ENCODE measurements at places on chromosomes 13 and 19.
A peak's percentile ranks its signal among the peaks of the same experiment; 100 is the strongest.

DNA sequence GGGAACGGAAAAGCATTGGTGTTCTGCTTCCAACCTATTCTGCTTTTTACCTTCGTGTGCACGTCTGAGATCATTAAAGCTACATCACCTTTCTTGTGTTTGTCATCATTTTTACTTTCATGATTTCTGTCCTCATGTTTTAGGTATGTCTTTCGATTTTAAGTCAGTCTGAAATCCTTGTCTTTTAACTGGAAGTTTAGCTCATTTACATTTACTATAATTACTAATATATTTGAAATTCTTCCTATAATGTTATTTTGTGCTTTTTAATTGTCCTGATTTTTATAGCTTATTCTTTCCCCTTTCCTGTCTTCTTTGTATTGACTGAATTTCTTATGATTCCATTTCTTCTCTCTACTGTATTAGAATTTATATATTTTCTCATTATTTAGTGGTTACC is 19.2 kb upstream of the ASPDH start:
- no peak for DNase-seq

DNA sequence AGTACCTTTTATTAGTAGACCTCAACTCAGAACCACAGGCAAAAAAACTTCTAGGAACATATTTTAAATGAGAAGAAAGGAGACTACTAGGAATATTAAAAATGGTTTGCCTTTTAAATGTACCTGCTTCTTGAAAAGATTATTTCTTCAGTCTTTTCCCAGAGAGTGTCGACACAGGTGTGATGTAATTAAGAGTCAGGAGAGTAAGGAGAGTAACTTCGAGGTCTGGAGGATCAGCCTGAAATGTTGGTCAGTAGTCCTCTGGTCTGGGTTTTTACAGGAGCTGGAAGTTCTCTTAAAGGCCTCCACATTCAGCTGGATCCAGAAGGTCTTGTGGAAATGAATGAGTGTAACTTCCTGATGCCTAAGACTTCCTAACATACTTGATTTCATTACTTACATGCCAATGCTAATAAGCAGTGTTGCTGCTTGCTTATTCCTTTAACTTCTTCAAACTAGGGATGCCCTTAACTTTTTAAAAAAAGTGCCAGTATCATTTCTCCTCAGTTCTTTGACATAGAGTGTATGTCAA is at the start of gene KCTD4:
Gene KCTD4, minus strand, starts transcription at position 345 of the 532 bp plus-strand sequence. CDS start 6,478 bp downstream, outside the sequence.
- no peak for DNase-seq

DNA sequence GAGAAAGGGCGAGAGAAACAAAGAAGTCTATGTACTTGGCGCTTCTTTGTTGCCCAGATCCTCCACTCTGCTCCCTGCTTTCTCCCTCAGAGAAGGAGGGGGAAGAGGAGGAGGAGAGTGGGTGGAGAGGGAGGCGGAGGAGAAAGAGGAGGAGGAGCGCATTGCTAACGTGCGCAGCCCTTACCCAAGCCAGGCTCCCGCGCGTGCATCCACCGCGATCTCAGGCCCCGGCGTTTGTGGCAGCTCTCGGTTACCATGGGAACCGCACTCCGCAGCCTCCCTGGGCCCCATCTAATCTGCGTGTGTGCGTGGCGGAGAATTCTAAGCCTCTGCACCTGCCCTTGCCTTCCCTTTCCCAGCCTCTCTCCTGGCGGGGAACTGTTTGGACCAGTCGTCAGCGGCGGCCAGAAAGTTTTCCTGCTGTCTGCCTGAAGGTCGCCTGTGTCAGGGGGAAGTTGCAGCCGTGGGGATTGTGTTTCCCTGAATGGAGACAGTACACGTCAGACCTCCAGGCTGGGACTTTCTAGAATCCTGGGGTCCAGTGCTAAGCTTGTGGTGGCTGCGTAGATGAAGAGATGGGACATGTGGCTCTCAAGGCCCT is at the start of gene ERICH6B:
Gene ERICH6B, minus strand, starts transcription at position 239 of the 601 bp plus-strand sequence. CDS start 18,734 bp downstream, outside the sequence.
- DNase-seq = no peak

DNA sequence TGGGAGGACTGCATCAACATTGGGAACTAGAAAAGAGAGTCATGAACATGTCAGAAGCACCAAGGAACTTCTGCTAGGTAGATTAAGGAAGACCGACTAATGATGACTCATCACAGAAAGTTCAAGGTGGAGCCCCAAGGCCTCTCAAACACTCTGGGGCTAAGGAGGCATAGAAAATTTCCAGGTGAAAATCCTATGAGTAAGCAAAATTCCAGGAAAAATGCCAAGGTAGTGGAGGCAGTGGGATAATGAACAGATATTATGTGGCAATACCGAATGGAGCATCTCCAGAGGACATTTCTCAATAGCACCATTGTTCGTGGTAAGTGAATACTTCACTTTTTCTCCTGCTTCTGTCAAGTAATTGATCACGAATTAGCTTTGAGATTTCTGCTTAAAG is 336.5 kb downstream of the MZT1 start:
- DNase-seq = no peak

DNA sequence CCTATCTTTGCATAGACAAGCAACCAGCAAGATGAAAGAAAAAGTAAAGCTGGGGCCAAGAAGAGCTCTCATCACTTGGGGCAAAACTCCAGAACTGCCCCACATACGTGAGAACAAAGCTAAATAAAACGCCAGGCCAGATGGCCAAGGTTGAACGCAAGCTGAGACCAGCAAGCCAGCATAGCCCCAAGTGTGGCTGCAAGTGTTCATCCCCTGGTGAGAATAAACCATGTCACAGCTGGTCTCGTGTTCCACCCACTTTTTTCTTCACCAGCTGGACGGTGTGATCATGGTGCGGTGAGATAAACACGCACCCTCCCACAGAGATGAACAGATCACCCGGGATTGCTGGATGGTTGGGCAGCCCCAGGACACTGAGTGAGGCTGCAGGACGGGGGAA is 109.6 kb upstream of the CACNA1A start:
- DNase-seq = no peak

GRCh38 chr13:103931885-103932284 is 865.7 kb upstream of the SLC10A2 start:
- DNase-seq = no peak

- DNase-seq = no peak
These were observed 12.2 kb upstream of the SAMD1 start for GRCh38 chr19:14102756-14103155.

GRCh38 chr19:17775991-17776803 is 18.7 kb upstream of the B3GNT3 start:
- DNase-seq = no peak

DNA sequence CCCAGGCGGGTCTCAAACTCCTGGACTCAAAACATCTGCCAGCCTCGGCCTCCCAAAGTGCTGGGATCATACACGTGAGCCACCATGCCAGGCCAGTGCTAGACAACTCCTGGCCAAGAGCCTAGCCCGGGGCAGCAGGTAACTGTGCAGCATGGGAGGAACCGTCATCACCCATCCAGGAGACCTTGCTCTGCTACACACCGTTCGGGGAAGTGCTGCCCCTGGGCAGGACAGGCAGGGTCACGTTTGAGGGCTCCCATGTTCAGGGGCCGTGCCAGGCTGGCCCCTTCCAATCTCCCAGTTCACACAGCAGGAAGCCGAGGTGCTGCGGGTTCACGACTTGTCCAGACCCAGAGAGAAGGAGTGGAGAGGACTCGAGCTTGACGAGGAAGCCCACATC is 35.1 kb downstream of the NAXD start:
- DNase-seq = no peak

DNA sequence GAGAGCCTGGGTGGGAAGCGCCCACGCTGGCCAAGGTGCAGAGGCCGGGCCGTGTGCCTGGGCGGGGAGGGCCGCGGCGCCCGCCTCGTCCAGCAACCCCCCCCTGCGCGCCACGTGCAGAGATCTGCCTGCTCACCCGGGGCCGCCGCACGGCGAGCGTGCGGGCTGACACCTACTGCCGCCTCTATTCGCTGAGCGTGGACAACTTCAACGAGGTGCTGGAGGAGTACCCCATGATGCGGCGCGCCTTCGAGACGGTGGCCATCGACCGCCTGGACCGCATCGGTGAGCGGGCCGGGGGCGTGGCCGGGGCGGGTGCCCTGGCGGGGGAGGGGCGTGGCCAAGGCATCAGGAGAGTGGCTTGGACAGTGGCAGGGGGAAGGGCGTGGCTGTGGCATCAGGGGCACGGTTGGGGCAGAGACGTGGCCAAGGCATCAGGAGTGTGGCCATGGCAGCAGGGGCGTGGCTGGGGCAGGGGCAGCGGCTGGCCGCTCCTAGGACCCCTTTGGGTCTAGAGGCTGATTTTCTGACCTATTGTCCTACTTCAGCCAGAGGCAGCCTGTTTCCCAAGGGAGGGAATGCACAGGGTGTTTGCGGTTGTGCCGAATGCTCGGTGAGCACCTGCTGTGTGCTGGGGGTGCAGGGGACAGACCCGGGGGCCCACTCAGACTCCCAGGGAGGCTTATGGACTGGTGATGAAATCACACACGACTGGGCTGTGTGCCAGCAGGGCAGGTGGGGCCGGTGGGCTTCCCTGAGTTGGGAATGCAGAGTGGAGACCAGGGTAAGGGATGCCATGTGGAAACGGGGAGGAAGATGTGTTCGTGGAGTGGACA is 19.4 kb downstream of the POLRMT start:
- DNase-seq = no peak

DNA sequence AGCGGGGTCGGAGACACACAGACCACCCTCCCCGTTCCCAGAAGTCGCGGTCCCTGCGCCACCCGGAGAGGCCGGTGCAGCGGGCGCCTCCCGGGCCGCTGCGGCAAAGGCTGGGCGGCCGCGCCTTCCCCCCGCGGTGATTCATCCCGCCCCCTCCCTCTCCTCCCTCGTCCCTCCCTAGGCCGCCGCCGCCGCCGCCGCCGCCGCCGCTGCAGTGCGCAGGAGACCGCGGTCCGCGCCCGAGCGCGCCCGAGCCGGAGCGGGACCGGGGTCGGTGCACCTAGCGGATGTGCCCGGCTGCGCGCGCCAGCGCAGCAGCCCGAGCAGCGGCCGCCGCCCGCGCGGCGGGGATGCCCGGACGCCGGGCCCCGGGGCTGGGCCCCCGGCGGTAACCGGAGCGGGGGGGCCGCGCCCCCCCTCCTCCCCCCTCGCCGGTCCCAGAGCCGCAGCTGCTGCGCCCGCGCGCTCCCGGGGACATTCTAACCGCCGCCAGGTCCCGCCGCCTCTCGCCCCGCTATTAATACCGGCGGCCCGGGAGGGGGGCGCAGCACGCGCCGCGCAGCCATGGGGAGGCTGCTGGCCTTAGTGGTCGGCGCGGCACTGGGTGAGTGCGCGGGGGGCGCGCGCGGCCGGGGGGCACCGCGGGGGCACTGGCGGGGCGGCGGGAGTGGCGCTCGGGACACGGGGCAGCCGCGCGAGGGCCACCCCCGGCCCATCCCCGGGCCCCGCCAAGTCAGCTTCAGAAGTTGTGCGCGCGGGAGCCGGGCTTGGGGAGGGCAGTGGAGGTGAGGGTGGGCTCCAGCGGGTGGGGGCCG is at the start of gene SCN1B:
Gene SCN1B, plus strand, starts transcription at position 214 of the 815 bp plus-strand sequence. Its CDS starts 351 bp downstream, at position 565.
- DNase-seq = peak; percentile 66

GRCh38 chr13:78689011-78689410 is 30.1 kb upstream of the OBI1 start:
- no peak for DNase-seq

DNA sequence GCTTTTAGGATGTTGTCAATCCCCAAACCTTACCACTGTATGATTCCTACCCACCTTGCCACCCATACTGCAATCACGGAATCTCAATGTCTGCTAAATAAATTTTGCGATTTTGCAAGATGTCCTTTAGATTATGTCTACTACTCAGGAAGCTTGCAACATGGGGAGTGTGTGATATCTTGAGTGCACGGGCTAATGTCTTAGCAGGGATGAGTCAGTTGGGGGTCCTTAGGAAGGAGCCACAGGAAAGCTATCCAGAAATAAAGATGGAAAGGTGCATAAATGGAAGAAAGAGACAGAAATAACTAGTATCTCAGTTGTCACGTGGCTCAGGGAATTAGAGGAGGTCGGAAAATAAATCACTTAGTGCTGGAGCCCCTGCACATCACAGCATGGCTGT is 77.1 kb downstream of the NALCN start:
- DNase-seq = no peak

- no peak for DNase-seq
These were observed 81.8 kb downstream of the GPR12 start for GRCh38 chr13:26678796-26679195.

GRCh38 chr19:7292950-7293761 is 1.1 kb downstream of the INSR start:
- no peak for DNase-seq

DNA sequence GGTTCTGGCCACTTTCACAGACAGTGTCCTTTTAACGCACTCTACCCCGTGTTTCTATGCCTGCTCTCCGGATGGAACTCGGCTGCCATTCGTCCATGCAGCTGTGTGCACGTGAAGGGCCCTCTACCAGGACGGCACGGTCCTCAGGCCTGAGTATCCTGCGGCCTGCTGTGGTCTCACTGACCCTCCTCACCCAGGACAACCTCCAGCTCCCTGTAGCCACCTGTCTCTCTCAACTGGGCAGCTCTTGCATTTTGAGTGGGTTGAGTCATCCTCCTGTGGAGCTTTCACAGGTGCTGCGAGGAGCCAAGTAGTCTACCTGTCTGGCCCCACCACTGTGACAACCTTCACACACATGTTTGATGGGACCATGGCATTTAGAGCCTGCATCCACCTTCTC is 321.7 kb upstream of the TSHZ3 start:
- no peak for DNase-seq

DNA sequence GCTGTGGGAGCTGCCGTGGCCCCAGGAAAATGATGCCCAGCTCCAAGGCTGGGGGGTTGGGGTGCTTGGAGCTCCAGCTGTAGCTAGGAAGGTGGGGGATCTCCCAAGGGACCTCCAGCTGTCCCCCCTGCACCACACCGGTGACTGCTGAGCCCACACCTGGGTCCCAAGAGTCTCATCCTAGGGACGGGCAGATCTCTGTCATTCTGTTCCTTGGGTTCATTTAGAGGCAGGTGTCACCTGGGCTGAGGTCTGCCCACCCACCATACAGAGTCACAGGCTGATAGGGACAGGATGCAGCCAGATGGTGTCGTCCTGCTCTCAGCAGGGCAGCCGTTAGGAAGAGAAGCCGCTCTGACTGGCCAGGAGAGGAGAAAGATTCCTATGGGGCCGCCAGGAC is 5.3 kb downstream of the F2RL3 start:
- no peak for DNase-seq

GRCh38 chr13:47472516-47472915 is 528.6 kb downstream of the SUCLA2 start:
- DNase-seq = no peak

GRCh38 chr19:41691268-41691970 is 3.3 kb upstream of the CEACAM7 start:
- DNase-seq = peak; percentile 31

Measured in activated CD4-positive, alpha-beta memory T cell treated with anti-CD3 and anti-CD28 coated beads, Interleukin-2, amount 10 ng/mL, durations not matched to agents 7 days and 5 days (primary cell).